T-cell (primary cell): ENCODE measurements at places on chromosomes 1 and 21. TPM values are rescaled to one million over a fixed set of nuclear protein-coding genes. Genes with fewer than 3 reads are reported as not detected.

DNA sequence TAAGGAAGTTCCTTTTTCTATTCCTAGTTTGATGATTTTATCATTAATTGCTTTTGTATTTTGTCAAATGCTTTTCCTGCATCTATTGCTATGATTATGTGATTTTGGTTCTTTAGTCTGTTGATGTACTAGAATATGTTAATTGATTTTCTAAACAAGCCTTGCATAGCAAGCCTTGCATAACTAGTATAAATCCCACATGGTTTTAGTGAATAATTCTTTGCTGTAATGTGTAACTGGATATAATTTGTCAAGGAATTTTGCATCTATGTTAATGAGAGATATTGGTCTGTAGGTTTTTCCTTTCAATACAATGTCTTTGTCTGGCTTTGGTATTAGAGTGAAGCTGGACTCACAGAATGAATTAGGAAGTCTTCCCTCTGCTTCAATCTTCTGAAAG lies 460.2 kb downstream of the LTN1 start:
- H3K4me3 ChIP-seq, result no peak overlapping the region
- no peaks in the 10 kb centered on the region for H3K36me3 ChIP-seq

Gene PLA2G2D
- total RNA-seq, result not detected

Gene S100A3
- total RNA-seq, result not detected

Gene TSTD1
- total RNA-seq, result 130 TPM

Gene ESRRG
- not detected for total RNA-seq

Gene TNFRSF1B
- 99.6 TPM for total RNA-seq

Gene CHAF1B
- 5.1 TPM for total RNA-seq

Gene FCGR3B
- total RNA-seq, result 0.88 TPM

GRCh38 chr1:147238925-147239820 lies 3.3 kb upstream of the CHD1L start:
- H3K4me1 ChIP-seq, result peaks cover 6% of the 10 kb centered on the region
- H3K27ac ChIP-seq, result no peak overlapping the region
- H3K4me3 ChIP-seq, result no peak overlapping the region
- no peaks in the 10 kb centered on the region for H3K27me3 ChIP-seq

GRCh38 chr1:154768456-154769125 lies 101.5 kb downstream of the KCNN3 start:
- no peak for DNase-seq
- H3K27me3 ChIP-seq, result no peaks in the 10 kb centered on the region
- no peaks in the 10 kb centered on the region for H3K4me1 ChIP-seq
- no peak overlapping the region for H3K4me3 ChIP-seq

Gene SYT11
- total RNA-seq, result 9.0 TPM

Gene IGSF3
- 0.05 TPM for total RNA-seq

Gene SORT1
- 0.82 TPM for total RNA-seq

- H3K27ac ChIP-seq, result no peak overlapping the region
- H3K4me1 ChIP-seq, result no peaks in the 10 kb centered on the region
- DNase-seq, result no peak
- no peak overlapping the region for H3K4me3 ChIP-seq
Observed at GRCh38 chr1:178739285-178740045, 14.4 kb downstream of the RALGPS2 start.

Gene UMODL1
- total RNA-seq, result 0.99 TPM

Gene KCND3
- not detected for total RNA-seq

GRCh38 chr1:119808491-119808890 lies 2.8 kb downstream of the REG4 start:
- no peak for DNase-seq
- H3K4me1 ChIP-seq, result no peaks in the 10 kb centered on the region
- H3K4me3 ChIP-seq, result no peak overlapping the region
- no peaks in the 10 kb centered on the region for H3K36me3 ChIP-seq
- H3K27me3 ChIP-seq, result peaks cover 9% of the 10 kb centered on the region
- H3K27ac ChIP-seq, result no peak overlapping the region

Gene DISP3
- total RNA-seq, result 1.2 TPM

Gene LORICRIN
- total RNA-seq, result not detected

DNA sequence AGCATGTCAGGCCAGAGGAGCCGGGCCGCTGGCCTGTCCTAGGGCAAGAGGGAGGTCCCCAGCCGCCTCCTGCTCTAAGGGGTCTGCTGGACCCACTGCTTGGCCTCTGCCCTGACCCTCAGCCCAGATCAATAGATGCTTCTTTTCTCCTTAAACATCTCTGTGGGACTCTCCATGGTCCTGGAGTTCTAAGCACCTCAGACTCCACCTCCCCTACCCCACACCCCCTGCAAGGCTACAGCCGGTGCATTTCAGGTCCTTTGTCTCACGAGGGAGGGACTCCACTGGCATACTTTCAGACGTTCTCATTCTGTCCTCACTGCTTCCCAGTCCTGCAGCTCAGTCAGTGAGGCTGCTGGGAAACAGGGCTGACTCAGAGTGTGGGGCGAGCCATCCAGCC lies 11.0 kb downstream of the CNTN2 start:
- no peaks in the 10 kb centered on the region for H3K4me1 ChIP-seq
- no peaks in the 10 kb centered on the region for H3K36me3 ChIP-seq
- no peak for DNase-seq
- H3K27me3 ChIP-seq, result peaks cover 23% of the 10 kb centered on the region

GRCh38 chr1:201192261-201192788 lies 1.7 kb downstream of the IGFN1 start:
- DNase-seq, result no peak
- H3K27ac ChIP-seq, result no peak overlapping the region
- no peak overlapping the region for H3K4me3 ChIP-seq
- no peaks in the 10 kb centered on the region for H3K4me1 ChIP-seq
- no peaks in the 10 kb centered on the region for H3K36me3 ChIP-seq

DNA sequence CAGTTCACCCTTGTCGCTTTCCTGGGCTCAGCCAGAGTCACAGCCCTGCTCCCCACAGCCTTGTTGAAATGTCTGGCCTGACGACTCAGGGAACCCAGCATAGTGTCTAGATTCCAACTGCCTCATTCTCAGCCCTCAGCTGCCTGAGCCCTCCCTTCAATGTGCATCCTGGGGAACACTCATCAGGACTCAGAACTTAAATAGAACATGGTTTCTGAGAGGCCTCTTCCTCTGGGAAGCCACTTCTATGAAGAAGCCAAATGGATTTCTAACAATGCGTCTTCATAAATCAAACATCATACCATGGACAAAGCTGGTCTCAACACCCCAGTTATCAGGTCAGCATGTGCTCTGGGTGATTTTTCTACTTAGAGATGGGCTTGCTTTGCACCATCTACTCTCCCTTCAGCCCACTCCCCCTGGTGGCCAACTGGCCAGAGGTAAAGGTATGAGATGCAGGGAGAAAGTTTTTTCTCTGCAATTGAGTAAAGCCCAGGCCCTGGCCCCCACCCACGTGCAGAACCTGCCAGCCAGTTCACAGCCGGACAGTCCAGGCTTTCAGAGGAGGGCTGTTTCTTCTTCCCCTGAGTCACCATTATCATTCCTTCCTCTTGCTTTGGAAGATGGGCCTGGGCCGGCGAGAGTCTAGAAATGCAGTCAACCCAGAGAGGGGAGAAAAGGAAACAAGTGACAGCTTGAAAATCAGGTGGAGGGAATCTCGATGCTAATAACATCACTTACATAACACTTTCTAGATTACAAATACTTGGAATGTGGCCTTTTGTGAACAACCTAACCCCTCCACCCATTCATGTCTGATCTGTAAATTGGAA lies 32.1 kb downstream of the CD244 start:
- peak; percentile 60 for DNase-seq
- H3K27ac ChIP-seq, result peak overlapping the region; percentile 8
- H3K36me3 ChIP-seq, result peaks cover 4% of the 10 kb centered on the region
- H3K27me3 ChIP-seq, result no peaks in the 10 kb centered on the region

GRCh38 chr1:37433171-37433570 lies 41.2 kb upstream of the ZC3H12A start:
- no peak overlapping the region for H3K4me3 ChIP-seq
- DNase-seq, result no peak
- no peaks in the 10 kb centered on the region for H3K36me3 ChIP-seq
- H3K27me3 ChIP-seq, result peaks cover 53% of the 10 kb centered on the region
- no peaks in the 10 kb centered on the region for H3K4me1 ChIP-seq

Gene PFKFB2
- 1.6 TPM for total RNA-seq

Gene DNAJC6
- total RNA-seq, result 5.2 TPM

GRCh38 chr21:31141389-31142000 lies 103.2 kb upstream of the KRTAP19-8 start:
- DNase-seq, result no peak
- no peak overlapping the region for H3K27ac ChIP-seq
- H3K4me1 ChIP-seq, result peaks cover 5% of the 10 kb centered on the region
- peaks cover 34% of the 10 kb centered on the region for H3K36me3 ChIP-seq

Gene PCP4L1
- total RNA-seq, result not detected

Gene RNU1-2
- 2,148 TPM for total RNA-seq

DNA sequence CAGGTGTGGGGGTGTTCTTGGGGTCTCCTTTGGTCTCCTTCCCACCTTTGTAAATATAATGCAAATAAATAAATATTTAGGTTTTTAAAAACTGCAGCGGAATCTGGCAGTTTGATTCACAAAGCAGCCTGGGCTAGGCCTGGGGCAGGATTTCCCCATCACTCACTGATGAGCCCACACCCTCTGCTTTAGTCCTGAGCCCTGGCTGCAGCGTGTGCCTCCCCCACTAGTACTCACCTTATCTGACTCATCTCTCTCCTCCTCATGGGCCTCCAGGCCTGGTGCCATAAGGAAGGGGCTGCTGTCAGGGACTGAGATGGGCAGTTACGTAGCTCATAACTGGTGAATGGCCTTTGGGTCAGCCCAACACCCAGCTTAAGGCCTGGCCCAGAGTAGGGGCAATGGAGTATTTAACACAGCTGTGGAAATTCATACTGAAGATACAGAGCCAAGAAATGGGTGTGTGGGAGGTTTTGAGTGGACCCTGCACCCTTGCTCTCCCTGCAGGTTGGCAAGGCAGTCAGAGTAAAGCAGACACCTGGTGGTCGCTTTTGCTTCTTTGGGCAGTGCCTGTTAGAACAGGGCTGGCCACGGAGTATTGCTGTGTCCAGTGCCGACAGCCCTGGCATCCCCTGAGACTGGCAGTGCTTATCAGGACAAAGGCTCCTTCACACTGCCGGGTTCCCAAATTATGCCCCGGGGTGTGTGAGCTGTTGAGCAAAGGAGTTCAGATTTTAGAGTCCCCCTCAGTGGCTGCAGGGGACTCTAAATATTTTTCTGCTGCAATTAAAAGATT lies 39.7 kb downstream of the AZIN2 start:
- no peaks in the 10 kb centered on the region for H3K4me1 ChIP-seq
- H3K27ac ChIP-seq, result no peak overlapping the region
- peaks cover 1% of the 10 kb centered on the region for H3K36me3 ChIP-seq
- H3K4me3 ChIP-seq, result no peak overlapping the region

Gene AMY1A
- total RNA-seq, result not detected
